GM04504 (cell line): ENCODE measurements at places on chromosomes 6 and 20.

DNA sequence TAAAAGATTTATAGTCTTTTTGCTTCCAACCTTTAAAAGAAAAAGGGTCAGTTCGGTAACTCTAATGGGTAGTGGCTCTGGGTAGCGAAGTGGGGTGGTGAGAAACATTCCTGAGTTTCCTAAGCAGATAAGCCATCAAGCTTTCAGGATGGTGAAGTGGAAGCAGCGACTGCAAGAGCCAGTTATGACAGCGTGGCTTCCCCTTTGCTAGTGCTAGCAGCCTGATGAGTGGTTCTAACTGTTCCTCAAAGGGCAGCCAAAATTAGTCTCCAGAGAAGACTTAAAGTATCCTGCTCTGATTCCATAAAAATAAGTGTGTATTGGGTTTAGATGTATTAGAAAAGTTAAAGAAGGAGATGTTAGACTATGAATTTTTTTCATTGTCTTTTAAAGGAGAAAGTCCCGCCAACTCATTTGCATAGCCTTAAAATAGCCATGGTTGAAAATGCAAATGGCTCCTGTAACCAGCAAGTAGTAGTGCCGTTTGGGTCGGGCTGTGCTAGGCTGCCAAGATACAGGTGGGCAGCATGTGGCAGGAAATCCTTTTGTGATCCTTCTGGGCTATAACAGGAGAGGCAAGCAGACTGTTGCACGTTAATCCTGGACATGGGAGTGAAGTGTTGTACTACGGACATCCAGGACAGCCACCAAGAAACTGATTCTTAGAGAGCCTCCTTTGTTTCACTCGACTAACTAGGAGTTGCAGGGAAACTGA, 18.0 kb downstream of the ELOVL2 start:
- DNase-seq, result no peak

GRCh38 chr6:145784683-145785082, 29.9 kb downstream of the FBXO30 start:
- DNase-seq, result no peak

- DNase-seq, result no peak
Observed at GRCh38 chr6:120894077-120894476, 440.2 kb downstream of the TBC1D32 start.

GRCh38 chr6:92126983-92127382, 1292.4 kb downstream of the EPHA7 start:
- no peak for DNase-seq

DNA sequence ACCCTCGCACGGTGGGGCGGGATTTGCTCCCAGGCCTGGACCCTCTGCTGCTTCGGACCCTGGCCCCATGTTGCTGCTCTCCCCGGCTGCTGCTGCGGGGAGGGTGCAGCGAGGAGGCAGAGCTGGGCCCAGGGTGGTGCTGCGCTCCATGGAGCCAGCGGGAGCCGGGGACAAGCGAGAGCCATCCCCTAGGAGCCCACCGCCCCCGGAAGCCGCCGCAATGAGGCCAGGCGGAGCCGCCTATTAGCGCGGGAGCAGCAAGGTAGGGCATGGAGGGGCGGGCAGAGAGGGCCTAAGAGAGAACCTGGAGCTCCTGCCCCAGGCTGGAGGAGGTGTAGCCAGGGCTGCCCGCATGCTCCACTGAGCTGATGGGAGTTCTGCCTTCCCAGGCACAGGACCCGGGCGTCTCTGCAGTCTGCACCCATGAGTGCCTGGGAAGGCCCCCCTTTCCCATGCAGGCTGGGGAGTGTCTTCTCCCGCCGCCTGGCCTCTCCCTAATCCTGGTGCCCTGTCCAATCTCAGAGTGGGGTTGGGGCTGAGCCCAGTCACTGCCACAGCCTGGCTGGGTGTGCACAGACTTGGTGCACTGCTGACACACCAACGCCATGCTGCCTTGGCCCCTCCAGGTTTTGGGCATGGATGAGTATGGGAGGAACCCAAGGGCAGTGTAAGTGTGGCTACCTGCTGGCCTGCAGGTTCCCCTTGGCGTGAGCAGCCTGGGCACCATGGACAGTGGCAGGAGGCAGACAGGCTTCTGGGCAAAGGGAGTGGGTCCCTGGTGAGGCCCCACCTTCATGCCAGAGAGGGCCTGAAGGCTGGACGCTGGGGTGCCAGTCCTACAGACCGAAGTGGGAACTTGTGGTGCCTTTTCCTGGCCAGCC, 360.6 kb upstream of the MAP3K7 start:
- DNase-seq, result no peak

DNA sequence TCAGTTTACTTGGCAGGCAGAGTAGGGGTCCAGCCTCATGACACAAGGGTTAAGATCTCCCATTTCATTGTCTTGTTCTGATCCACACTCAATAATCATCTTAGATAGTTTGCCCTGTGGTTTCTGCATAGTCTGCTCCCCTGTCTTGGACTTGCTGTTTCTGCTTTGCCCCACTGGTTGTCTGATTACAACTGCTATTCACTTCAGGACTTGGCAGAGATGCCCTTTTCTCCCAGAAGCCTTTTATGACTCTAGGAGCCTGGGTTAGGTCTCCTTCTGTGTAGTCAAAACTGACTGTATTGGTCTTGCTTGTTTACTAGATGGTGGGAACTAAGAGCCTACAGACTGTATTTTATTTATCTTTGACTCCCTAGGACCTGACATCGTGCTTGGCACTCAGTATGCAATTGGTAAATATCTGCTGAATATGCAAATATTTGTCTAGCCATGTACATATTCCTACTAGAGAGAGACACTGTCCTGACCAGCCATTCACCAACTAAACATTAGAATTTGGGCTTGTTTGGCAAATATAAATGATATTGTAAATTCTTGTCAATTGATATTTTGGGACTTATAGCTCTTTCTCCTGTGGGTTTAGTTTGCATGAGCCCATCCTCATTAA, 165.9 kb upstream of the KCNK16 start:
- no peak for DNase-seq

DNA sequence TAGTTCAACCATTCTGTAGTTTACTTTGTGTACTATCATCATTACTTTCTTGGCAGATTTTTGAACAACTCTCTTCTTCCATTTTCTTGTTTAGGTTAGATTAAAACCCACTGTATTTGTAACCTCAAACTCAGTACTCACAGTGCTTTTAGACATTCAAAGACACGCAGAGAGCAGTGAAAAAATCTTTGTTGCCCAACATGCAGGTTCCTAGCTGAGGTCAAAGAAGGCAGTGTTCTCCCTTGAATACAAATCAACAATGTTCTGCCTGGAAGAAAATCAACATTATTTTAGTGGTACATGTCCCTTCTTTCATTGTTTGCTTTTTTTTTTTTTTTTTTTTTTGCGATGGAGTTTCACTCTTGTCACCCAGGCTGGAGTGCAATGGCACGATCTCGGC, 11.2 kb downstream of the CYB5R4 start:
- DNase-seq, result no peak

DNA sequence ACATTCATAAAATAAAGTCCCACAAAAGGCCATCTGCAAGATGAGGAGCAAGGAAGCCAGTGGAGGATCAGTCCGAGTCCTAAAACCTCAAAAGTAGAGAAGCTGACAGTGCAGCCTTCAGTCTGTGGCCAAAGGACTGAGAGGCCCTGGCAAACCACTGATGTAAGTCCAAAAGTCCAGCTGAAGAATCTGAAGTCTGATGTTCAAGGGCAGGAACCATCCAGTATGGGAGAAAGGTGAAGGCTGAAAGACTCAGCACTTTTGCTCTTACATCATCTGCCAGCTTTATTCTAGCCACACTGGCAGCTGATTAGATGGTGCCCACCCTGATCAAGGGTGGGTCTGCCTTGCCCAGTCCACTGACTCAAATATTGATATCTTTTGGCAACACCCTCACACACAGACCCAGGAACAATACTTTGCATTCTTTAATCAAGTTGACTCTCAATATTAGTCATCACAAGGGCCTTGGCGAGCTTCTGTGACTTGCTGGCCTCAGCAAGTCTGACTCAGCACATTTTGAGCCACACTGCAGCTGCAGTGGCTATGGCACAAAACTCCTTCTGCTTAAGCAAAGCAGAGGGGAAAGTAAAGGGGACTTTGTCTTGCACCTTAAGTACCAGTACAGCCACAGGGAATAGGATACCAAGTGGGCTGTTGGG, 1370.3 kb upstream of the CITED2 start:
- DNase-seq, result peak; percentile 25

DNA sequence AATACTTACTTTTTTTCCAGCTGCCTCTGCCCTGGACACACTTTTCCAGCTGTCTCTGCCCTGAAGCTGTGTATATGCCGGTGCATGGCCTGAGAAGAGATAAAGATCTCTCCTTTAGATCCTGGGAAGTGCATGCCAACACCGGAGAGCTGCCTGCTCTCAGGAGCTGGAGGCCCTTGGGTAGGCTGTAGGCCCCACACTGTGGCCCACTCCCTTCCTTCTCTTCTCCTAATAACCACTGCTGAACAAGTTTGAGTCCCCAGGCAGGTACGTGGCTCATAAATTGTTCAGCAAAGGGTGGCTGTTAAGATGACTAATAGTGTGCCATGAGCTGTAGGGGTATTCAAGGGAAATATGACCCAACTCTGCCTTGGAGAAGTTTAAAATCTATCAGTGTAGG, 102.5 kb downstream of the CD24 start:
- no peak for DNase-seq

DNA sequence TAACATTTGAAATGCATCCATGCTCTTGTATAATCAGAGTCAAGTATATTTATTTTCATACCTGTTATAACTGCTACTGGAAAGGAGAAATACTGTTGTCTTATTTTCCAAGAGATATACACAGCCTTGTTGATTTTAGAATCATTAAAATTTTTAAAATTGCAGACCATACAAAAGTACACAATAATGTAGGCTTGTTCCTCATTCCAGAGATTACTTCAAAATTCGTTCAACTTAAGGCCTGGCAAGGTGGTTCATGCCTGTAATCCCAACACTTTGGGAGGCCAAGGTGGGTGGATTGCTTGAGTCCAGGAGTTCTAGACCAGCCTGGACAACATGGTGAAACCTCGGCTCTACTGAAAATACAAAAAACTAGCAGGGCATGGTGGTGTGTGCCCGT, 6.1 kb downstream of the RNF114 start:
- no peak for DNase-seq

DNA sequence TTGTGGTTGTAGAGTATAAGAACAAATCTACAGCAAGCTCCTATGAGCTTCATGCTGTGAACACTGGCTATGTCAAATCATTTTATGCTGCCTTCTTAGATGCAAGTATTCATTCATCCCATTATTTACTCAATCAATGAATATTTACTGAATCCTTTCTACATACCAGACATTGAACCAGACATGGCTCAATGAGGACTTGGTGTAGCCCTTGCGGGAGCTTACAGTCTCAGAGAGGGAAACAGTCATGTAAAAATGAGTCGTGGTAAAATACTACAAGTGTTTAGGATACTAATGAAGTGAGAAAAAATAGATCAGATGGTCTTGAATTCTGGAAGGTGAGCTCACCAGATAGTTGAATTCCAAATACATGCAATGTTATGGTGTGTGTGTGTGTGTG, 44.8 kb upstream of the ENPP1 start:
- DNase-seq, result no peak

DNA sequence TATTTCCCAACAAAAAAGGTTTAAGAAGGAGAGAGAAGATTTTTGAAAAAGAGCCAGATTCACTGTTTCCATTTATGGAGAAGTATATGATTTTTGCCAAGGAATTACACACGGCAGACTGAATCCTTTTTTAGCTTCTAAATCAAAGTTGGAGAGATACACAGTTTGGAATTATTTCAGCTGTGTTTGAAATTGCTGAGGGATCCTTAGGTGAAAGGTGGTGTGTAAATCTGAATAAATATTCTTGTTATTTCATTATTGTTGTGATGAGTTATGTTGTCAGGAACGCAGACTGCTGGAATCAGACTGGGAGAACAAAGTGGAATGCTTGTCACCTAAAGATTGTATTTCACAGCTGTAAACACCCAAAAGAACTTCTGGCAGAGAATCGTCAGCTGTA, 168.5 kb upstream of the AKIRIN2 start:
- no peak for DNase-seq

- peak; percentile 68 for DNase-seq
Observed at GRCh38 chr20:51831866-51832265, 29.5 kb upstream of the SALL4 start.

DNA sequence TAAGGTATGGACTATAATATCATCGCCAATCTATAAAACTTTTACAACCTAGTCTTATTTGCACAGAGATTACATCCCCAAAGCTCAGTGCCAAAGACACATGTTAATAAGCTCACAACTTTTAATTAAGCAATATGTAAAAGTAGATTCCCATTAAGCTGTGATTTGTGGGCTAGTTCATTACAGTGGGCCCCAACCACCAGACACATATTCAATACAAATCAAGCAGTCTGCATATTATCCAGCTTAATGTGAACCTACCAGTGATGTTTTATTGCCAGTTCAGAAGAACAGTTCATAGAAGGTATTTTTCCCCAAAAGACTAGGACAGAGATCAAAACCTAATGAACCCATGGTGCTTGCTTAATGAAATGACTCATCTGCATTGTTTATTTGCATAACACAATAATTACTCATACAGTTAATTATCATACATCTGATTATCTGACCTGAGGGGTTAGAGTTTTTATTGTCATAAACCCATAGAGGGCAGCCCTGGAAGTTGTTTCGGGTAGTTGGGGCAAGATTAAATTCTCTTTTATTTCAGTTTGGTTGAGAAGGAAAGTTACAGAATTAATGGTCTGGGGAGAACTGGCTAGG, 831.0 kb downstream of the TFAP2A start:
- no peak for DNase-seq

GRCh38 chr6:53796791-53797190, 2.0 kb downstream of the LRRC1 start:
- no peak for DNase-seq

DNA sequence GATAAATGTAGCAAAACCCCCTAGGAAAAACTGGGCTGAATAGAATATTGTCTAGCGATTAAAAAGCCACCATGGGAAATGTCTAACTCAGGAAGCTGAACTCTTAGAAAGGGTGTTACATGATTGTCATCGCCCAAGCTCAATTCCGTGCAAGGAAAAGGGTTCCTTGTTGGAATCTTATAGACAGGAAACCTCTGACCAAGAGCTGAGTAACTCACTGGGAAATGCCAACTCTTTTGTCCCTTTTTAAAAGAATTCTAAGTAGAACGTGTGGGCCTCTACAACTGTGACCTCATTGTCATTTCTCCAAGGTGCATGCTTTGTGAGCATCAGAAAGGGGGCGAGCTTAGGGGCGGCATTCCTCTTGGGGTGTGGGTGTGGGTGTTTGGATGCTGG, 88.1 kb downstream of the SYNJ2 start:
- no peak for DNase-seq
